Stimulated activated effector memory CD8-positive, alpha-beta T cell treated with anti-CD3 and anti-CD28 coated beads, Interleukin-12 subunit alpha, Interleukin-12 subunit beta, amount 100 ng/mL, for 72 hours (primary cell): ENCODE measurements at places on chromosomes 7 and 10.
A peak's percentile ranks its signal among the peaks of the same experiment; 100 is the strongest.

GRCh38 chr7:111755383-111755782 lies 193.1 kb upstream of the IMMP2L start:
- no peak for DNase-seq

DNA sequence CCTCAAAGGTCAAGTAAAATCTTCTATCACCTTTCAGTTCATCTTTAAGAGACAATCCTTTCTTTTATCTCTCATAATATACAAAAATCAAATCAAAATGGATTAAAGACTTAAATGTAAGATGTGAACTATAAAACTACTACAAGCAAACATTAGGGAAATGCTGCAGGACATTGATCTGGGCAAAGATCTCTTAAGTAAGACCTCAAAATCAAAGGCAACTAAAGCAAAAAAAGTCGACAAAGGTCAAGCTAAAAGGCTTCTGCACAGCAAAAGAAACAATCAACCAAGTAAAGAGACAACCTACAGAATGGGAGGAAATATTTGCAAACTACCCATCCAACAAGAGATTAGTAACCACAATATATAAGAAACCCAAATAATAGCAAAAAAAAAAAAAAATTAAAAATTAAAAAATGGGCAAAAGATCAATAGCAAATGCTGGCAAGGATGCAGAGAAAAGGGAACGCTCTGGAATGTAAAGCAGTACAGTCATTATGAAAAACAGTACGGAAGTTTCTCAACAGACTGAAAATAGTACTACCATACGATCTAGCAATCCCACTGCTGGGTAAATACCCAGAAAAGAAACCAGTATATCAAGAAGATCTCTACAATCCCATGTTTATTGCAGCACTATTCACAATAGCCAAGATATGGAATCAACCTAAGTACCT lies 41.7 kb downstream of the TNPO3 start:
- no peak for DNase-seq

GRCh38 chr7:117809958-117810357 lies 63.3 kb downstream of the CTTNBP2 start:
- no peak for DNase-seq

GRCh38 chr10:49599546-49599945 lies 10.6 kb upstream of the SLC18A3 start:
- DNase-seq = no peak

GRCh38 chr7:117780832-117781231 lies 92.4 kb downstream of the CTTNBP2 start:
- no peak for DNase-seq

DNA sequence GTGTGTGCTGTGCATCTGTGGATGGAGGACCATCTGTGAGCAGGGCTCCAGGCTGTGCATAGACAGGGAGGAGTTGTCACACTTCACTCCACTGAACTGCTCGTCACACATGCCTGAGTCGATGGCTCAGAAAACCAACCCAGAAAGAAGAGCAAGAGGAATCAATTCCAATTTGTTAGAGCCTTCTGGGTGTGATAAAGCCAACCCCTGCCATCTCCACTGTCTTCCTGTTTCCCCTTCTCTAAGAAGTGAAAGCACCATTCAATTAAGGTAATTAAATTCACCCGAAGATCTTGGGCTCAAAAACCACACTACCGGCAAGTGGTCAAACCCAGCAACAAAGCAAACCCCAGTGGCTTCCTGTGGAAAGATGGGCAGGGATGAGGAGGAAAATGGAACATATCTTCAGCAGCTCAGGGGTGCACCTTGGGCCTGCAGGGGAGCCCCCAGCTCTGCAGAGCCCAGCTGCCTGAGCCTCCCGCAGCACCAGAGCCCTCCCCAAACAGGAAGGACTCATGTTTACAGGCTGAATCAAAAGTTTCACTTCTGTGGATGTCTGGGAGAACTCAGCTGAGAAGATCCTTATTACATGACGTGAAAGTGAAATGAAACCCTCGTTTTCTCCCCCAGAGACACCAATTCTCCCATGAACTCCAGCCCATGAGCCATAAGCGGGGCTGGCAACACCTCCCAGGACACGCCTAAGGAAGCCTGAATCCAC lies 10.9 kb downstream of the C10orf71 start:
- peak; percentile 64 for DNase-seq

- peak; percentile 50 for DNase-seq
Measured at GRCh38 chr10:132142396-132143161, 44.2 kb upstream of the DPYSL4 start.

- no peak for DNase-seq
Measured at GRCh38 chr7:47329320-47329926, 252.5 kb downstream of the TNS3 start.

DNA sequence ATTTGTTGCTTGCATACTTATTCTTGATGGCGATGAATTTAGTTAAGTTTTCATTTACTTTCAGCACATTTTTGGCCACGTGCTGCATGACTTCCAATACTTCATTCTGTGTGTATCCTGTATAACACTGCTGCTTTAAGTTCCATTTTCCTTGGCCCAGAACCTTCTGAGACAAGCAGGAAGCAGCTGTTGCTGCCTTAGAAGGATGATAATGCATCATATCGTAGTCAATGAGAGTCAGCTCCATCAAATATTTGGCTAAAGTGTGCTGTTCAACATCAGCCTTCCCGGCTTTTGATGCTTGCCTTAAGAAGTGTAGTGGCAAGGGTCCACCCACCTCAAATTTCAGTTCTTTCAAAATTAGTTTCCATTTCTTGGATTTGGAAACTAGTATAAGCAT lies 59.2 kb upstream of the GLCCI1 start:
- DNase-seq = no peak

GRCh38 chr7:104231054-104232046 lies 23.5 kb upstream of the ORC5 start:
- DNase-seq = peak; percentile 30

DNA sequence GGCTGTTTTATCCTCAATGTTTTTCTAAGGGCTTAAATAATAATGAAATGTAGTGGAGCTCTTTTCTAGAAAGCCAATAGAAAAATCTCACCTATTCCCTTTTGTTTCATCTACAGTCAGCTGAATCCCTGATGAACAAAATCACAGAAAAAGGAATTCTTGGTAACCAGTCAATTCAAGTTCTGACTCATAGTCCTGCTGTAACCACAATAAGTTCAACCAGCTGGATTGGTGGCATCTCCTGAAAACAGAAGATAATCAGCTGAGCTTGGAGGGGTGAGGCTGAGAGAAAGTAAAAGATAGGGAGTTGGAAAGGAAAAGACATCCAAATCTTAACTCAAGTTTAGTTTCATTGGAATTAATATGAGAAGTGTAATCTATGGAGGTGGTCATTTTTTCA lies 772.1 kb downstream of the CCSER2 start:
- no peak for DNase-seq
